ENCODE measurements at places on chromosomes 1 and 21.

GRCh38 chr1:51976846-51977602 is 13.5 kb downstream of the RAB3B start:
- no peak for DNase-seq

DNA sequence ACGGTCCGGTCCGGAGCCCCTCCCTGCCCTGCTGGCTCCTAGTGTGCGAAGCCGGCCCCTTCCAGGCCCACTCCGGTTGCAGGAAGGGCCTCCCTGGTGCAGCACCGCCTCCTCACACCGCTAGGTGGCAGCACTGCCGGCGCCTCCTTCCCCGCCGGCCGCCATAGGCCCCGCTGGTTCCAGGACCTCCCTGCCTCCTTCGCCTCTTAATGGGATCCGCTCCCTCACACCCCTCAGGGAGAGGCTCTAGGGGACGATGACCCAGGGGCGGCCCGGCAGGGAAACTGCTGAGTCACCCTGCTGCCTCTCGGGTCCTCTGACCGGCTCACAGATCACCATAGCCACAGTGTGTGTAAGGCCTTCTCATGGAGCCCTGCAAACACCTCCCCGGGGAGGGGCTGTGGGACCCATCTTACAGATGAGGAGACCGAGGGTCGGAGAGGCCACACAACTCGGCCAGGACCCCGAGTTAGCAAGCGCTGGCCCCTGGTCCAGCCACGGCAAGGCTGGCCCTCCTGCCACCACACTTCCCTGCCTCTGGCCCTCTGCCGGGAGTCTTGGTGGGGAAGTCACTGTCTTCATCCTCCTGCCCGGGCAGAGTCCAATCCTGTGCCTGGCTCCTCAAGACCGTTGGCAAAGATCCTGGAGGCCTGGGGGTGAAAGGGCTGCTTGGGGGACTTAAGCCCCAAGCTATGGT is 1.6 kb upstream of the AJAP1 start:
- DNase-seq = no peak

GRCh38 chr1:233294913-233295236 is 650 bp downstream of the PCNX2 start:
- DNase-seq = no peak

DNA sequence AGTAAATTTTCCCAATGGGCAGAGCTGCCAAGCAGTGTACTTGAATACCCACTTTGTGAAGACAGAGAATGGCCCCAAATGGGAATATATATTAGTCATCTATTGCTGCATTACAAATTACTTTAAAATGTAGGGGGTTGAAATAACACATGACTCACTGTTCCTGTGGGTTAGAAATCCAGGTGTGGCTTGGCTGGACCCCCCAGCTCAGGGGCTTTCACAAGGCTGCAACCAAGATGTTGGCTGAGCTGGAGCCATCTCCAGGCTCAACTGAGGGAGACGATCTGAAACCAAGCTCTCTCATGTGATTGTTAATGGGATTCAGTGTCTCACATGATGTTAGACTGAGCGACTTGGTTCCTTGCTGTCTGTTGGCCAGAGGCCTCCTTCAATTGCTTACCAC is 33.4 kb upstream of the ARHGAP29 start:
- DNase-seq = no peak

- DNase-seq = no peak
Measured at GRCh38 chr1:172476218-172476811, 32.4 kb upstream of the PIGC start.

- DNase-seq = no peak
Measured at GRCh38 chr1:57826535-57826934, 402.7 kb upstream of the DAB1 start.

DNA sequence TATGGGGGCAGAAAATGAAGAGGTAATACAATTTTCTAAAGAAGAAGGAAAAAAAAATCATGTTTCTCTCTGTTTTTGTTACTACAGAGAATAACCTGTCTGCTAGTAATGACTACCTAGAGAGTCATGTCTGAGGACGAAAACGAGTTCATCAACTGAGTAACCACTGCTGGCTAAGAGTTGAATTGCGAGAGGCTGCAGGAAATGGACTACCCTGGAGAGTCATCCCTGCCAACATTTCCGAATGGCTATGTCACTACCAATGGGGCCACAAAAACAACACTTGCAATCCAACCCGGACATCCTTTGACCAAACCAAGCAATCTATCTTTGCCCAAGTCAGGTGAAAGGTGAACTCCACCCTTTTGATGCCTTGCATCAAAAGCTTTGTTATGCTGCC is 120.6 kb downstream of the FCRL5 start:
- DNase-seq = no peak

GRCh38 chr21:33942426-33942825 is 26.8 kb upstream of the ATP5PO start:
- no peak for DNase-seq

- no peak for DNase-seq
Measured at GRCh38 chr1:21677168-21677567, 8.0 kb upstream of the RAP1GAP start.

- no peak for DNase-seq
Measured at GRCh38 chr1:224860488-224861338, 68.8 kb upstream of the DNAH14 start.

- DNase-seq = no peak
Measured at GRCh38 chr1:169644297-169644696, 14.4 kb upstream of the SELP start.

DNA sequence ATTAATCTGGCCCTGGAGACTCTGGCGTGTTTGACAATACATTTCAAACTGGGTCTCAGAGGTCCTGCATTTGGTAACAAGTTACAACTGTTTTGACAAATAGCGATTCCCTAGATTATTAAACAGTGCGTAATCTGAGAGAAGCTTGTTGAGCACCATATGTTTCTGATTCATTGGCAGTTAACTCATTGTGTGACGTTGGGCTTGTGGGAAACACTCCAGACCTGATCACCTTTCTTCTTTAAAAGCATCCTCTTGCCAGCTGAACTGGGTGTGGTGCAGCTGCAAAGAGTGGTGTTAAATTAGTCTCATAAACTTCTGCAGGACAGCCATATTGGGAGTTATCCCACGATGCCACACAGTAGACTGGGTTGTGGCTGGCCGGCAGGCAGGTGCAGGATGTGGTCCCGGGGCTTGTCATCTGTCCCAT is 82.7 kb downstream of the CDC7 start:
- no peak for DNase-seq

DNA sequence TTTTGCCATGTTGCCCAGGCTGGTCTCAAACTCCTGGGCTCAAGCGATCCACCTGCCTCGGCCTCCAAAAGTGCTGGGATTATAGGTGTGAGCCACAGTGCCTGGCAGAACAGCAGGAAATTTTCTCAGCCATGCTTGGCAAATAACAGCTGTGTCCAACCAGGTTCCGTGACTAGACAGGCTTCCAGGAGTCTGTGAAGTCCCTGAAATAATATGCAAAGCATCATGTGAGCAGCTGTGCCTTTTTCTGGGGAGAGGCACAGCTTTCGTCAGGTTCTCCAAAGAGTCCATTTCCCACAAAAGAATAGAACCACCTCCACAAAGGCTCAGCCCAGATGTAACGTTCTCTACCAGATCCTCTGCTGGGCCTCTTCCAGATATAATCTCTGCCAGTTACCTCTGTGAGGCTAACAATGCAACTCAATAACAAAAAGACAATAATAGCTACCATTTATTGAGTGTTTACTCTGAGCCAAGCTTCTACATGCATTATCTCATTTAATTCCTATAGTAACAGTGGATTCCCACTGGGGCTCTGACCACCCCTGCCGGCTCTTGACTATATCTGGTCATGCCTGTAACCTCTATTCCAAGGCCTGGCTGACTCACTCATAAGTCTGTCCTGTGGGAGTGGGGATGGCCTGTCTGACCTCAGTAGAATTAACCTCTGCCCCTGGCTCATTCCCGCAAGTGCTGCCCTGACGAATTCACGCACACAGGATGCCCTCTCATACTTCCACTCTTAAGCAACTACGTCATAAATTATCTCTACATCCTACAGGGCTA is 4.0 kb upstream of the NKAIN1 start:
- no peak for DNase-seq

- no peak for DNase-seq
Measured at GRCh38 chr1:59601041-59601441, 213.7 kb upstream of the HOOK1 start.

DNA sequence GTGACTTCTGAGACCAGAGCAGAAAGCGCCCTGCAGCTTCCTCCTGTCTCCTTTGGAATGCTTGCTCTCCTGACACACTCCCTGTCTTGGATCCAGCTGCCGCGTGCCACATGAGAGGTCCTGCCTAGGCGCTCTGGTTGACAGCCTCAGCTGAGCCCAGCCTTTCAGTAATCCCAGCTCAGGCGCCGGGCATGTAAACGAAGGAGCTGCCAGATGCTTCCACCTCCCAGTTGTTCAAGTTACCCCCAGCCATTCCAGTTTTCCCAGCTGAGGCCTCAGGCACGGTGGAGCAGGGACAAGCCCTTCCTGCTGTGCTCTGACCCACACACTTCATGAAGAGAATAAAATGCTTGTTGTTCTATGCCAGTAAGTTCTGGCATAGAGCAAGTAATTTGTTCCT is 14.3 kb upstream of the CD34 start:
- DNase-seq = no peak

DNA sequence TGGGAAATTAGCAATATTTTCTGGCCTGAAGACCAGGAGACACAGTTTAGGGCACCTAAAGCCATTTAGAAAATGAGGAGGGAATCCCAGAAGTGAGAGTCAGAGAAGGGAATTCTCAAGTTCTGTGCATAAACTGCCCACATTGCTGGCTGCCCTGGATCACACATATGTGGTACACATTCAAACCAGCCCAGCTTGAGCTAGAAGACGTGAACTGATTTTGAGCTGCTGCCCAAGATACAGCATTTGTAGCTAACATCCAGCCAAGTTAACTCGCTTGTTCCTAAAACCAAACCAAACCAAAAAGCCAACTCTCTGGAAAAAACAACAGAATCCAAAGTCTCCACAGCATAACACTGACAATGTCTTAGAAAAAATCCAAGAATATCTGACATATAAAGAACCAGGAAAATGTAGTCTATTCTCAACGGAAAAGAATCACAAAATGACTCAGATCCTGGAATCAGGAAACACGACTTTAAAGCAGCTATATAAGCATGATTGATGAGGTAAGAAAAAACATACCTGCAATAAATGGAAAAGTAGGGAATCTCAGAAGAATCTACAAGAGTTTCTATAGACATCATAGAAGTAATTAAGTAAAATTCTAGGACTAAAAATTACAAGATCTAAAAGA is 18.2 kb upstream of the QSOX1 start:
- DNase-seq = no peak

GRCh38 chr21:25094695-25095094 is 512.6 kb downstream of the MRPL39 start:
- DNase-seq = no peak

DNA sequence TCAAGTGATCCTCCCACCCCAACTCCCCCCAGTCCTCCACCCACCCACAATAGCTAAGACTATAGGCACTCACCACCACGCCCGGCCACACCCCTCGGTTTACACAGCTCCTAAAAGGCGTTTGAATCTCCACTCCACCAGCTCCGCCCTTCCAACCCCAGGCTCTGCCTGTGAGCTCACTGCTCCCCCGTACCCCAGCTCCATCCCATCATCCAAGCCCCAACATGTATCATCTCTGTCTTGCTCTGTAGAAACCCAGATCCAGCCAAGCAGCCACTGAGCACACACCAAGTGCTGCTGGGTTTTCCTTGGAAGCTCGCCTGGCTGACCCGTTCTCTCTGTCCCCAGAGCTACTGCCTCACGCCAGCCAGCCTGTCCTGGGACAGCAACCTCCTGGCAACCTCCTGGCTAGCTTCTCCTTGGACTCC is 12.0 kb upstream of the S100A2 start:
- DNase-seq = no peak

- no peak for DNase-seq
Measured at GRCh38 chr1:190835658-190836057, 358.0 kb upstream of the BRINP3 start.

GRCh38 chr21:43819511-43820405 is 30.4 kb downstream of the RRP1 start:
- DNase-seq = no peak

DNA sequence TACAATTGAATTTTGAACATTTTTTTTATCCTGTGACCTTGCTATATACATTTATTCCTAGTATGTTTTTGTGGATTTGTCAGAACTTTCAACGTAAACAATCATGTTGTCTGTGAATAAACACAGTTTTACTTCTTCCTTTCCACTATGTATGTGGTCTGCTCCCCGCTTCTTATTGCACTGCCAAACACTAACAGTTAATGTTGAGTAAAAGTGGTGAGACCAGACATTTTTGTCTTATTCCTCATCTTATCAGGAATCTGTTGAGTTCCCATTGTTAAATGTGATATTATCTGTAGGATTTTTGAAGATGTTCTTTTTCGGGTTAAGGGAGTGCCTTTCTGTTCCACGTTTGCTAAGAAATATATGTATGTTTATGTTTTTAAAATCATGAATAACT is 45.9 kb downstream of the CAMSAP2 start:
- no peak for DNase-seq

GRCh38 chr1:52697795-52698674 is at the start of gene COA7:
COA7 (minus strand) TSS chr1:52698347; CDS start chr1:52698326, 21 bp downstream.
- peak; percentile 31 for DNase-seq

DNA sequence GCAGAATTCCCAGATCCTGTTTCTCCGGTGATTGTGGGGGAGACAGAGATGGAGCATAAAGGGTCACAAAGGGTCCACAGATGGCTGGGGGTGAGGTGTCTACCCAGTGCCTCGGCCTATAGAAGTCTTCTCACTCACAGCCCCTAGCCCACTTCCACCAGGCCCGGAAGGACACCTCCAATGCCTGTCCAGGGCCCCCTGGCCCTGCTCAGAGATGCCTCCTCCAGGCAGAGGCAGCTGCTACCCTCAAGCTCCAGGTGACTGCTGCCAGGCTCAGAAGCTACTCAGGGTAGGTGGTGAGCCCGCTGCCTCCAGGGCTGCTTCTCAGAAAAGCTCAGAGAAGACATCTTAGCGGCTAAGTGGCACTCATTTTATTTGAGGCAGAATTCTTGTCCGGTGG is 22.0 kb upstream of the ZC3H12A start:
- DNase-seq = no peak

DNA sequence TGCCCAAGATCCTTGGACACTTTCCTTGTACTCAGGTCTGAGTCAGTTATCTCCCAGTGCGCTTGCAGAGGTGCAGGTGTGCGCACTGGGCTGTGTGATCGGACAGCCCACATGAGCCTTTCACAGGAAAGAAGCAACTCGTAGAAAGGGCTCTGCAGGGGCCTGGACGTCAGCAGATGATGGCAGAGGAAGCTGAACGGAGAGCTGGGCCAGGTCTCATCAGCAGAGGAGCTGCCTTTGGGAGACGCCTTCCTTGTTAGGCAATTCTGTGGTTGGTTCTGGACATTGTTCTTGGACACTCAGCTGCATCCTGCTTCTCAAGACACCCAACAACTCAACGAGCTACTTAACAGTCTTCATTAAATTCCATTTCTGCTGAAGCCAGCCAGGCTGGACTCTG is 7.5 kb upstream of the PROK1 start:
- DNase-seq = no peak

Measured in cortex of kidney (tissue), 1 donor.